Small intestine (tissue), 16 donors: ENCODE measurements at places on chromosomes 16 and 17.

GRCh38 chr16:28011223-28011622, 52.3 kb downstream of the GSG1L start:
- DNase-seq, result no peak

DNA sequence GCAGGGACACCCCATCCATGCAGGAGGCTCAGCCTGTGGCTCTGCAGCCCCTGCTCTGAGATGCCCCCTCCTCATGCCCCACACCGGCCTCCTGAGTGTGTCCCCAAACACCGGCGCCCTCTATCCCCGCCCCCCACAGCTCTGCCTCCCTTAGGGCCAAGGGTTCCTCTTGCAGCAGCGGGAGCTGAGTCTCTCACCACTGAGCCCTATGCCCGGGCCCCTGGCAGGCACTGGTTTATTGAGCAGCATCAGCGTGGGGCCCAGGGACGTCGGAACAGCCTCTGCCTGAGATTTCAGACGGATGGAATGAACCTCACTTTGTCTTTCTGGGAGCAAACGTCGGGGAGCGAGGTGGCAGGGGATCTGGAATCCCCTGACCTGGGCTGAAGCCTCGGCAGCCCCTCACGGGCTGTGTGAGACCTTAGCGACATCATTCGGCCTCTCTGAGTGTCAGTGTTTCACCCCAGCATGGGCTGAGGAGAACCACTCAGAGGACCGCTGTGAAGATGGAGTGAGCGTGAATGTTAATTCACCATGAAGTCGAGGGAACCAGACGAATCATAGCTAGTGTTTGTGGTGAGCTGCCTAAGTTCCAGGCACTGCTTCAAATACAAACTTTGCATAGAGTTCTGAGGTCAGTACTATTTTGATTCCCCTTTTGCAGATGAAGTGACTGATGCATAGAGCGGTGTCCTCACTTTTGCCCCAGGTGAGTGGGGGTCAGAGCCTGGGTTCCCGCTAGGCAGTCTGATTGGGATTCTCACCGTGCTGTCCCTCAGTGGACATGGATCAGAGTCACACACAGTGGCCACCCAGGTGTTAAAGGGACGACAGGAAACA, 5.3 kb upstream of the C16orf74 start:
- no peak for DNase-seq

- peak; percentile 76 for DNase-seq
These were observed 402.1 kb downstream of the SEC14L1 start for GRCh38 chr17:77542551-77543490.

GRCh38 chr17:61656721-61657217, 65.8 kb upstream of the NACA2 start:
- no peak for DNase-seq

GRCh38 chr17:71970312-71970711, 150.5 kb upstream of the SOX9 start:
- no peak for DNase-seq

- peak; percentile 62 for DNase-seq
These were observed 14.2 kb downstream of the POLR3K start for GRCh38 chr16:38941-39892.

DNA sequence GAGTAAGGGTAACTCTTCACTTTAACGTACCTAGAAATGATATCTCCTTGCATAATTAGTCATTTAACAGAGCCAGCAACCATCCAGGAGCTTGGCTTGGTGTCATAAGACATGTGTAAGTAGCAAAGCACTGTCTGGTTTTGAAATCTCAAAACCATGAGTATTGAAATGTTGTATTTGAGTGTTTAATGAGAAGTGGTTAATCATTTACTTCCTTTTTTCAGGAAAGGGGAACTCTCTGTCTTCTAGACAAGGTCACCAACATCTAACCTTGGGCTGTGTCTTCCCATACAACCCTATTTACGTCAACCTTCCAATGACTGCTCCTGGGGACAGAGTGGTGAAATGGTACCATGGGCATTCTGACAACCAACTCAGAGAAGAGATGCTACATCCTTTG, 27.1 kb downstream of the PMP22 start:
- DNase-seq, result no peak

DNA sequence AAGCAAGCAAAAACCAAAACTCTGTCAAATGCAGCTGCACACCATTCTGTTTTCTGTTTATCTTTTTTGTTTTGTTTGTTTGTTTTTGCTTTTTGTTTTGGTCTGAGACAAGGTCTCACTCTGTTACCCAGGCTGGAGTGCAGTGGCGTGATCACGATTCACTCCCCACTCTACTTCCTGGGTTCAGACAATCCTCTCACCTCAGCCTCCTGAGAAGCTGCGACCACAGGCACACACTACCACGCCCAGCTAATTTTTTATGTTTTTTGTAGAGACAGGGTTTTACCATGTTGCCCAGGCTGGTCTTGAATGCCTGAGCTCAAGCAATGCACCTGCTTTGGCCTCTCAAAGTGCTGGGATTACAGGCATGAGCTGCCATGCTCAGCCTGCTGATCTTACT, 19.3 kb upstream of the SLFN13 start:
- DNase-seq, result peak; percentile 19

DNA sequence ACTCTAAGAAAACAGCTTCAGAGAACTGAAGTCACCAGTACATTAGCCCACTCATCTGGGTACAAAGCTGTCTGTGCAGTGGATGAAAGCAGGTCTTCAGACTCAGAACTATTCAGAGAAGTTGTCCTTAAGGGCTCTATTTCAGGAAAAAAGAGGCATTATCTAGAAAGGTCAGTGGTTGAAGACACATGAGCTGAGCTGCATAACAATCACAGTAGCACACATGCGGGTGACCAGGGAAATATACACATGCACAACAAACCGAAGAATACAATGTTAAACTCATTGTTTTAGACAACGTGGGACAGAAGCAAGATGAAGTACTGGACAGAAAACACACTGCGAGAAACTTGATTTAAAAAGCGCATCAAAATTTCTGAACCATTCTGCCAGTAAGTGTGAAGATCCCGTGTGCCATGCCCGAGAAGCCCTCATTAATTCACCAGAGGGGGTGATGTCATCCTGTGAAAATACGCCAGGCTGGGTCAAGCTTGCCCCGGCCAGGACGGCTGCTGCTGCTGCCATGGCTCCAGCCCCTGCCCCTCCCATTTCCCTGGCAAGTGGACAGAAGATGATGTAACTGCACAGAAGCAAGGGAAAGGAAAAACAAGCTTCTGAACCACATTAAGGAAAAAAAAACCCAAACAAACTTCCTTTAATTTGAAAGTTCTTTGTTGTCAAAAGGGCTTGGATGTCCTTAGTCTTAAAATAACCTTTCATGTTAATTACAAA, 10.1 kb downstream of the DYNC1LI2 start:
- peak; percentile 58 for DNase-seq

DNA sequence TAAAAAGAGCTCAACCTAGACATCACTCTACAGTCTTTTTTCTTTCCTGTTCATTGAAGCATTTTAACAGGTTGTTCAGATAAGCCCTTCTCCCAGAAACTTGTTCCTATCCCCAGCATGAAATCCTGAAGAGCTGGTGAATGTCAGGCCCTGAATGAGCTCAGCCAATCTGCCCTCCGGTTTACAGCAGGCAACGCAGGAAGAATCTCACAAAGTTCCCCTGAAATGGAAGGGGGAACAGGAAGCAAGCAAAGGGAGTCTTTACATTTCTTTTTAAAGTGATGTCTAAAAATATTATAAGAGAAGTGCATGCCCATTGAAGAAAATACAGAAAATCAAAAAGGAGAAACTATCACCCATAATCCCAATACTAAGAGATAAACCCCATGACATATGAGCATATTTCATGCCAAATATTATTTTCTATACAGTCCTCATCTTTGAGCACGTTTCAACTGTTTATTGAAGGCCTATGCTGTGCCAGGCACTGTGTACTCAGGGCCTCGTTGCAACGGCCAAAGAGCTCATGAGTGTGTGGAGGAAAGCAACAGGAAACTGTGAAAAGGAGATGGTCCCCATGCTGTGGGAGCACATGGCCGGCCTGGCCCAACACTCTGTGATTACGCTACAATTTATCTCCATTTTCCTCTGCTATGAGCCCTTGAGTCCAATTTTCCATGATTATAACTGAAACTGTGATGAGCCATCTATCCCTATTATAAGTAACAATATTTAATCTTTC, 5.7 kb downstream of the TK2 start:
- DNase-seq, result no peak

DNA sequence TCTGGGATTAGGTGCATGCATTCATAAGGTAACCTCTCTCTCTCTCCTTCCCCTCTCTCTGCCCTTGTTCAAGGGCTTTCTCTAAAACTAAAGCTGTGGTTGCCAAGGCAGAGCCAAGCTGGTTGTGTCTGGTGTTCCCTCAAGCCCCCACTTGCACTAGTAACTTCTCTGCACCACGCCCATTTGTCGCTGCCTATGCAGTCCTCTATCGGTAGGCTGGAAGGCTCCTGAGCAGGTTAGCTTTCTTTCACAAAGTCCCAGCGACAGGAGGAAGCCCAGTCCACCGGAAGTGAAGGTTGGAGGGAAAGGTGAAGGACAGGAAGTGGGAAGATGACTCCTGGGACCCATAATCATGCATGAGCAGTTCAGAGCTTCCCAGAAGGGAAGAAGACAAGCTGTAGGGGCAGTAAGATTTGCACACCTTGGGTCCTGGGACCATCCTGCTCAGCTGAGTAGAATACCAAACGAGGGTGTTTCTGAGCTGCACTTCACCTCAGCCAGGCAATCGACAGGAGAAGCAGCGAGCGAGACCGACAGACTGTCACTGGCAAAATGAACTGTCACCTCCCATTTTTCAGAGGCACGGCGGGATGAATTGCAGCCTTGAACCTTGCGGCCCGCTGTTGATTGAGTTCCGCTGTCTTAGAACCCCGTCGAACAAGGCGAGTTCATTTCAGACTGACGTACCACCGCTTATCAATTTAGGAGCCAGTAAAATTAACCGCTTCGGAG, 14.7 kb upstream of the SKAP1 start:
- no peak for DNase-seq

GRCh38 chr17:72336026-72336803, 215.4 kb downstream of the SOX9 start:
- no peak for DNase-seq

DNA sequence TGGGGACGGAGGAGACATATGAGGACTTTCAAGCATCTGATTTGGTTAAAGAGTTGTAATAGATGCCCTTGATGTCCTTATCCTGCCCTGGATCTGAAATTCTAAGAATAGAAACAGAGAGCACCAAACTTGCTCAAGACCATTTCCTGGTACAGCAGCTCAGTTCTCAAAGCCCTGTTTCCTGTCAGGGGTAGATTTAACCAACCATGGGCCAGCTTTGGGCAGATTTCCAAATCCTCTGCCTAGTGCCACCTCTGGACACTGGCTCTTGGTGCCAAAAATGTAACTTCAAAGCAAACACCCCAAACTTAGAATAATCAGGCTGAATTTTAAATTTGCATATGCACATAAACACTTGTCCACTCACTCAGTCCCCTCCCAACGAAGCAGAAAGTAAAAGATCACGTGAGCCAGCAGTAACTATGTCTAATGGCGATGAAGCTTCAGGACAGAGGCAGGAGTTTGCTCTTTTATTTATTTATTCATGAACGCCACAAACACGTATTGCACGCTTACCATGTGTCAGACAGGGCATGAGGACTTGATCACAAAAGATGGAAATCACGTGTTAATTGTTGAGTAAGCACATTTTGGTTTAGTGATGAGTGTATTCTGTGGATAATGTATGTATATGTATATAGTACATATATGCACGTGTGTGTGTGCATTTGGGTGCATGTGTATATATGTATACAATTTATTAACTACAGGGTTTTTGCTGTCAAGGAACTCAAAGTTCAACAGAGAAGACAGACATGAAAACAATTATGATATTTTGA, 23.1 kb upstream of the SDK2 start:
- DNase-seq, result no peak

DNA sequence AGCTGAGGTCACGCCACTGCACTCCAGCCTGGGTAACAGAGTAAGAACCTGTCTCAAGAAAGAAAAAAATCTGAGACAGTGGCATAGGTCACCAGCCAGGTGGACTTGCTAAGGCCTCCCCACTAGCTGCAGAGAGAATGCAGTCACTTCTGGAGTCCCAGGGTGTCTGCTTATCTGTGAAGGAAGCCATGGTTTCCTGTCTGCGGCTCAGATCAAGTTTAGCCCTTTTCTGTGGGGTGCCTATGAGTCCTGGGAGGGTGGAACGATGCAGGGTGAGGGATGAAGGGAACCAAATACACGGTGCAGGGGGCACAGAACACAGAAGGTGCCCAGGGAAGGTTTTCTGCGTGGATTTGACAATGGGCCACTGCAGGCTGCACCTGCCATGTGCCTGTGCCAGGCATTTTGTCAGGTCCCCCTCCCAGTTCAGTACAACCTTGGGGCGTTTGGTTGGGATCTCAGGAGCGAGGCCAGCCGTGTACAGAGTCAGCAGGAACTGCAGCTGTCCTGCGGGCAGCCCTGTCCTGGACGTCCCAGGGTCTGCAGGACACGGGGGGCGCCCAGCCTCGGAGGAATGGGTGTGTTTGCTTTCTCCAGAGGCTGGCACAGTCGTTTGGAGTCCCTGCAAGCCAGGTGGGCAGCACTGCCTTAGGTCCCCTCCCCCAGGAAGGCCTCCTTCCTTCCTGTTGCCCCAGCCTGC, 41.8 kb downstream of the RAB11FIP4 start:
- no peak for DNase-seq

GRCh38 chr16:65070831-65071432, 50.9 kb downstream of the CDH11 start:
- DNase-seq, result peak; percentile 5

GRCh38 chr17:29378500-29378899, 11.7 kb upstream of the TAOK1 start:
- no peak for DNase-seq

- DNase-seq, result no peak
These were observed 234.5 kb upstream of the MYOCD start for GRCh38 chr17:12431188-12431587.

GRCh38 chr16:65062736-65063583, 58.9 kb downstream of the CDH11 start:
- DNase-seq, result no peak

- DNase-seq, result no peak
These were observed 23.7 kb downstream of the NAA60 start for GRCh38 chr16:3467182-3467581.

DNA sequence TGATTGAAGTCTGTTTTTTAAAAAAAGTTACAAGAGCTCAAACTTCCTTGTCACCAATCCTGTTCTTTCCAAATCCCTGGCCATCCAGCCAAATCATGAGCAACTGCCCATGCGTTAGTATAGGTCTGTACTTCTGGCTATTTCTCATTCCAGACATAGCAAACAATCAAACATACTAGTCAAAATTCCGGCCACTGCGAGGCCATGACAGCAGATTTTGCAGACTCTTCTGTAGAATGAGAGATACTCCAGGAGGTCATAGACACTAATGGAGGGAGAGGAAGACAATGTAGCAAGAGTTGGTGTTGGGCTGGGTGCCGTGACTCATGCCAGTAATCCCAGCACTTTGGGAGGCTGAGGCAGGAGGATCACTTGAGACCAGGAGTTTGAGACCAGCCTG, 50.9 kb downstream of the BCL7C start:
- DNase-seq, result no peak
